Endothelial cell (in vitro differentiated cells): ENCODE measurements at places on chromosomes 5 and 9.

DNA sequence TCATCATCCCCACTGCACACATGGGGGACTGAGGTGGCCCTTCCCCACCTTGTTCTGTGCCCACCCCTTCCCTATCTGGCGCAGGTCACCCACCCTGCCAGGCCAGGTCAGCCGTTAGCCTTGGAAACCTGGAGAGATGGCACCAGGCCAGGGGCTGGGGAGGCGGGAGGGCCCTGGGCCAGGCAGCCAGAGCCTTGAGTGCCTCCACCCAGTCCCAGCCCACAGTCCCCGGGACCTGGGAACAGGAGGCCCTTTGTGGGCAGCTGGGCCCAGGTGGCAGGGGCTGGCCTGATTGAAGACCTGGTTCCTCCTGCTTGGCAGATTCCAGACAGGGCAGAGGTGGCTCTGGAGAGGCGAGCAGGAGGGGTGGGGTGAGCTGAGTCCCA is 70.6 kb downstream of the LRSAM1 start:
- DNase-seq, result no peak

DNA sequence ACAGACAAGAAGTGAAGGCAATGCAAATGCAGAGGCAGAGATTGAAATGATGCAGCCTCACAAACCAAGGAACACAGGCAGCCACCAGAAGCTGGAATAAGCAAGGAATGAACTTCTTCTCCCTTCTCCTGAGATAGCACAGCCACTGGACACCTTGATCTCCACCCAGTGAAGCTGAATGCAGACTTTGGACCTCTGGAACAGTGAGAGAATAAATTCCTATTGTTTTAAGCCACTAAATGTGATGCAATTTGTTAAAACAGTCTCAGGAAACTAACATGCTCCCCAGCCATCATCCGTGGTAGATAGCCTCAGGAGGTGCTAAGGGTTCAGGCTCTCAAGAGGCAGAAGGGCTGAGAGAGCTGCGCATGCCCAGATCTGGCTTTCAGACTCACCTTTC is 512.2 kb upstream of the ZNF608 start:
- DNase-seq, result no peak

DNA sequence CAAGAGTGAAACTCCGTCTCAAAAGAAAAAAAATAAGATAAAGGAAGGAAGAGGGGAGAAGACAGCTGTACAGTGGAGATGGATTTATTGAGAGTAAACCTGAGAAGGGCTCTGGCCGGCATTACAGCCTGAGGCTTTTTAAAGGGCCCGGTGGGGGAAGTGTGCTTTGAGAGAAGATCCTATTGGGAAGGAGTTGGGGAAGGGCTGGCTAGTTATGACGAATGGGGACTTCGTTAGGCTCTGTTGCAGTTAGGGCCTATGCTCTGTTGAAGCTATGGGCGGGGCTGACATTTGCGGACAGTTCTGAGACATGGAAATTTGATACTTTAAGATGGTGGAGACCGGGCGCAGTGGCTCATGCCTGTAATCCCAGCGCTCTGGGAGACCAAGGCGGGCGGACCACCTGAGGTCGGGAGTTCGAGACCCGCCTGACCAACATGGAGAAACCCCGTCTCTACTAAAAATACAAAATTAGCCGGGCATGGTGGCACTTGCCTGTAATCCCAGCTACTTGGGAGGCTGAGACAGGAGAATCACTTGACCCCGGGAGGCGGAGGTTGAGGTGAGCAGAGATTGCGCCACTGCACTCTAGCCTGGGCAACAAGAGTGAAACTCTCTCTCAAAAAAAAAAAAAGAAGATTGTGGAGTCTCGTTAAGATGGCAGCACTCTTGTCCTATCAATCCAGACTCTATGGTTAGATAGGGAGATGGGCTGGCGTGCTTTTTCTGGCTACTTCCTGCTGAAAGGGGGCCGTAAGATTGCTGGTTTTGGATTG is 33.2 kb downstream of the C9orf50 start:
- no peak for DNase-seq

- no peak for DNase-seq
Measured at GRCh38 chr5:21654556-21654955, 1198.6 kb downstream of the CDH12 start.

DNA sequence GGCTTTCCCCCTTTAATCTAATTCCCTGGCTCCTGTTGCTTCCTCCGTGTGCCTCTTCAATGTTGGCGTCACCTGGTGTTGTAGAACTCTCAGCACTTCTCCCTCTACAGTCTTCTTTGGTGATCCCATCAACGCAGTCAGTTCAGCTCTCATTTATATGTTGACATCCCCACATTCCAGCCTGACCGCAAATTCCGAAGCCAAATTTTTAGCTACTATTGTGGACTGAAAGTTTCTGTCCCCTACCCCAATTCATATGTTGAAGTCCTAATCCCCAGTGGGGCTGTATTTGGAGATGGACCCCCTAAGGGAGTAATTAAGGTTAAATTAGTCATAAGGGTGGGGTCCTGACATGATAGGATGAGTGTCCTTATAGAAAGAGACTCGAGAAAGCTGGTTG is 210.6 kb upstream of the ADAMTSL1 start:
- DNase-seq, result no peak

GRCh38 chr5:178786859-178787499 is 56.5 kb upstream of the ZNF354A start:
- no peak for DNase-seq

DNA sequence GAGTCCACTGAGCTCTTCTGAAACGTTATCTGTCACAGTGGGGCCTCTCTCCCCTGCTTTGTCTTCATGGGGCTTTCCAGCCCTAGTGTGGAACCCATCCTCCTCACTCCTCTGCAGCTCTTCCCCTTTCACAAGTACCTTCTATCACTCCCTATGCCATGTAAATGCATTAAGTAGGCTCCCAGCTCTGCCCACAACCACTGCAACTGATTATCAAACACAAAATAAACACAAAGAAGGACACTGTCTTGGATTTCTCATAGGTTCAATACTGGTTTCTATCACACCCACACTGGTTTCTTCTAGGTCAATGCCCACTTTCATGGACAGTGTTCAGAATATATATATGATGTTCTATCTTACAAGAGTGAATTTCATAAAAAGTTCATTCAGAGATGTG is 139.4 kb downstream of the GNAQ start:
- no peak for DNase-seq
